ENCODE measurements at places on chromosomes 5 and 9. TPM values are rescaled to one million over a fixed set of nuclear protein-coding genes. Genes with fewer than 3 reads are reported as not detected.

Gene SIMC1
- total RNA-seq, result 4.7 TPM

DNA sequence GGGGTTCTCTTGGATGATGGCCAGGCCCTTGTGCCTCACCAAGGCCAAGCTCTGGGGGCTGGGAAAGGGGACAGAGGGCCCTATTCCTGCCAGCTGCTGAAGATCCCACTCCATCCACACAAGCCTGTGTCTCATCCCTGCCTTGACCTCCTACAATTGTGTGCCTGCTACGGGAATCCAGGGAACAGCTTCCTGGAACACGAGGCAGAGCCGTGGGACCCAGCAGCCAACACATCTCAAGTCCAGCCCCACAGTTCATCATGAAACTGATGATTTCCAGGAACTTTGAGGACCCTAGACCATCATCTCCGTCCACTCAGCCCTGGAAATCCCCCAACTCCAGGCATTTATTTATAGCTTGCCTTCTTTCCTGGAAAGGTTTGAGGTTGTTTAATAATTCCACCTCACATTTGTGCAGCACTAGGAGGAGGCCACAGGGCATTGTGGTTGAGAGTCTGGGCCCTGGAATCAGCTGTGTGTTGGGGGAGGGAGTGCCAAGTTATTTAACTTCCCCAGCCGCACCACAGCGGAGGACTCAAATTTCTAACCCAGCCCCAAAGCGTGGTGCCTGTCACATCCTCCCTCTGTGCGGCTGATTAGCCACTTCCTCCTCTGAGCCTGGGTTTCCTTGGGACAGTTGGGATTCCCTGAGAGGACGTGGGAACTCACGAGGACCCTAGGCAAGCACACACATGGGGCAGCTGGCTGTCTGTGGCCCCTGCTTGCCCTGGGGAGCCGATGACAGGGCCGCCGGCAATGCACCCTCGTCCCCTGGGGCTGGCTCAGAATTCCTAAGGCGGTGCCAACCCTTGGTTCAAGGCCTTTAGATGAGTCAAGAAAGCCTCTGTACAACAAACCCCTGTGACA is 58.2 kb upstream of the GGTA1 start:
- DNase-seq, result peak; percentile 65

DNA sequence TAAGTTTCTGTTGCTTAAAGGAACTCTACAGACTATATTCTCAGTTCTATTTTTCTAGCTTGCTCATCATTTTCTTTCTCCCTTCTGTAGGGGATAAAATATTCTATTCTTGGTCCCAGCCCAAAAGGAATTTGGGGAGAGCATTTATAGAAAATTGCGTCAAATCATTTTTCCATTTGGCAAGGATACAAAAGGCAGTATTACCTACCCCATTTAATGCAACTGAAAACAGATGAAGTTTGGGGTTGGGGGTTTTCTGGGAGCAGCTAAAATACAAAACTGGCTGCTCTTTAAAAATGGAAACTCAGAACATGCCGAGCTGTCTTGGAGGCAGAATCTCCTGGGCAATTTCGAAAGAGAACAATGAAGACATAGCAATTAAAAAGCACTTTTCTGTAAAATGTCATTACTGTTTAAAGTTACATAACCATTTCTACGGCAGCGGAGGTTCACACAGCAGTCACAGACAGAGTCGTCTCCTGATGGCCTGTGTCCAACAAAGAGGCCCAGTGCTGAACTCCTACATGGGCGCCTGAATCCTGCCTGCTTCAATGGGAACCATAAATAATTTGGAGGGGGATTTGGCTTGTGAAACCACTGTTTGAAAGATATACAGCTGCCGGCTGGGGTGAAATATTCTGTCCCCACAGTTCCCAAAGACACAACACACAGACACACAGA is 152.4 kb downstream of the BRINP1 start:
- DNase-seq, result peak; percentile 20

DNA sequence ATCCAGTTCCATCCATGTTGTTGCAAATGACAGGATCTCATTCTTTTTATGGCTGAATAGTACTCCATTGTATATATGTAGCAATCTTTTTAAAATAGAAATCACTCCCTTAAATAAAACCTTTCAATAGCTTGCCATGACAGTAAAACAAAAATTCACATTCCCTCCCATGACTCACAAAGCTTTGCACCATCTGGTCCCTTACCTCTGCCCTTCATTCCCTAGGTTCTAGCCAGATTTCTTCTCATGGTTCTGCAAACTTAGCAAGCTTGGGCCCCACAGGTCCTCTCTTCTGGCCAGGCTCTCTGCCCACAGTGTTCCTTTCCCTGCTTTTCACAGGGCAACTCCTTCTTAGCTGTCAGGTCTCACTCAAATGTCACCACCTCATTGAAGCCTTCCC is 4.3 kb upstream of the SPOCK1 start:
- DNase-seq, result no peak

Gene PCDH12
- 7.6 TPM for total RNA-seq

DNA sequence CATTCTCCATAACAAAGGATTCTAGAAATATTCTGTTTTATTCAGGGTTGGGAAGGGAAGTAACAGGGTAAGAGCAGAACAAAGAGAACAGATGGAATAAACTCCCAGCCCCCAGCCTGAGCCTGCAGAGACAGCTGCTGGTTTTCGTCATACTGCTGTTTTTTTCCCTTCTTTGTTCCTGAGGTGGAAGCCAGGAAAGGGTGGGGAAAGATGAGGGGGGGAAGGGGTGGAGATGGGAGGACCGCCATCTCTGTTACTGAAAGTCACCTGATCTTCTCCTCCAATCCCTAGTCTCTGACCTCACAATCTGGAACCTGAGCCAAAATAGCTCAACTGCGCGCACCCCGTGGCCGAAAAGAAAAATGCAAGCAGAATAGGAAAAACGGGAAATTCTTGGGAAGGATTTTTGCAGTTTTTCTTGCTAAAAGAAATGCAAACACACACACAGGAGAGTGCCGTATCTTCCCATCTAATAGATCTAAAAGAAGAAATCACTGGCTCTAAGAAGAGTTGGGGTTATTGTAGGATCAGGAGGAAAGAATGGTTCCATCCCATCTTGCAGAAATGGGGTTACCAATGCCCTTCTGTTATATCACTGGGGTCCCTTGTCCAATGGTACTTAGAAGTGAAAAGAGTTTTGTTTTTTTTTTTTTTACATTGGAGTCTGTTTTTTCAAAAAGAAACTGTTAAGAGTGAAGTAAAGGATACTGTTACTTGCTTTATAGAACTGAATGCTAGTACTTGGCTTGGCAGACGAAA is 57.9 kb downstream of the DIAPH1 start:
- peak; percentile 82 for DNase-seq

Gene ARID3C
- not detected for total RNA-seq

DNA sequence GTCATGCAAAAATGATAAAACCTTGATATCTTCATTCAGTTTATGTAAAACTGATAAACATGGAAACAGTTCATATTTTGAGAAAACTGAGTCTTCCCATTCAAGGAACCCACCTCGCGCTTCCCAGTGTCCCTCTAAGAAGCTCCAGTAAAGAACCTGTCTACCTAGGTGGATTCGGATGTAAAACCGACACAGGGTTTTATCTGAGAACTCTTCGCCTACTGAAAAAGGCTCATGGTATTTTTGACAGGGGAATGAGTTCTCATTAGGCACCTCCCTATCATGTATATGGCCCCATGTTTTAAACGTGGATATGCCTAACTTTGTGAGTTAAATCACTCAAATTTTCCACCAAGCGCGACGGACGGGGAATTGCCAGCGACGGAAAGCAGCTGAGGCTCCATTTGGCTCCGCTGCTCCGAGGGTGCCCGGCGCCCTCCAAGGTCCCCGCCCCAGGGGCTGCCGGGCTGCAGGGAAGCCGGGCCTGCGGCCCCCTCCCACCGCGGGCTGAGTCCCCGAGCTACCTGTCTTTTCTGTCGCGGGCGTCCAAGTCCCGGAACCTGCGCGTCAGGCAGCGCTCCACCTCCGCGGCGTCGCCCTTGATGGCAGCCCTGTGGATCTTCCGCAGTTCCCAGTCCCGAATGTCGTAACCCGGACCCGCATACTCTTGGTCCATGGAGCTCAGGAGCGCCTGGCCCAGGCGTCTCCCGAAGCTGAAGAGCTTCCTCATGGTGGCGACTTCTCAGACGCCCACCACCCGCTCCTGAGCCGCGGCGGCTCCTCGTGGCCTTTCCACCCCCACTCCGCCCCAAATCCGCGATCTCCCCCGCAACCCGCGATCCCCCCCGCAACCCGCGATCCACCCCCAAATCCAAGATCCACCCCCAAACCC is 594 bp downstream of the ANKRD18A start:
- DNase-seq, result no peak

- no peak for DNase-seq
Observed at GRCh38 chr5:115806986-115807653, 9.3 kb downstream of the CDO1 start.

DNA sequence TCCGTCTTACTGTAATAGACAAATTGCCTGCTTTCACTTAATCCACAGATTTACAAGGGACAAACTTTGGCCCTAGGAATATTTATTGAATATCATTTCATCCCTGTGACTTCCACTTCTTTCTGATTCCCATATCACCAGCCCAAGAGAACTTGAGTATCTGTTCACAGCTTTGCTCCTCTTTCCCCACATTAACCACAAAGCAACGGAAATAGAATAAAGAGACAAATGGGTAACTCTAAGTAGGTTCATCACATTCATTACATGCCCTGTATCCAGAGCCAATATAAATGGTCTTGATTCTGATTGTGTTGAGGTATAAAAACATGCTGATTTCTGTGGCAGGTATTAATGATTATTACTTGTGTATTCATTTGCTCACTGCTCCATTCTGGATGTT is 41.9 kb downstream of the TMEM252 start:
- DNase-seq, result no peak

Gene PCDHB14
- total RNA-seq, result 1.9 TPM

Measured in left ventricle myocardium inferior (tissue), 1 donor.